ENCODE measurements at places on chromosomes 16 and 17. TPM values are rescaled to one million over a fixed set of nuclear protein-coding genes. Genes with fewer than 3 reads are reported as not detected.
A peak's percentile ranks its signal among the peaks of the same experiment; 100 is the strongest.

Gene DCXR
- polyA plus RNA-seq, result 147 TPM

GRCh38 chr17:35738519-35739133 is 7.2 kb downstream of the RASL10B start:
- H3K36me3 ChIP-seq, result no peaks in the 10 kb centered on the region
- H3K27me3 ChIP-seq, result no peaks in the 10 kb centered on the region
- H3K27ac ChIP-seq, result no peak overlapping the region
- peaks cover 13% of the 10 kb centered on the region for H3K4me1 ChIP-seq
- no peak for DNase-seq

- no peak overlapping the region for H3K27ac ChIP-seq
- DNase-seq, result peak; percentile 61
- H3K4me3 ChIP-seq, result no peak overlapping the region
- no peaks in the 10 kb centered on the region for H3K27me3 ChIP-seq
- peaks cover 27% of the 10 kb centered on the region for H3K4me1 ChIP-seq
- H3K36me3 ChIP-seq, result no peaks in the 10 kb centered on the region
These were observed 4.7 kb downstream of the KCTD5 start for GRCh38 chr16:2686912-2687507.

DNA sequence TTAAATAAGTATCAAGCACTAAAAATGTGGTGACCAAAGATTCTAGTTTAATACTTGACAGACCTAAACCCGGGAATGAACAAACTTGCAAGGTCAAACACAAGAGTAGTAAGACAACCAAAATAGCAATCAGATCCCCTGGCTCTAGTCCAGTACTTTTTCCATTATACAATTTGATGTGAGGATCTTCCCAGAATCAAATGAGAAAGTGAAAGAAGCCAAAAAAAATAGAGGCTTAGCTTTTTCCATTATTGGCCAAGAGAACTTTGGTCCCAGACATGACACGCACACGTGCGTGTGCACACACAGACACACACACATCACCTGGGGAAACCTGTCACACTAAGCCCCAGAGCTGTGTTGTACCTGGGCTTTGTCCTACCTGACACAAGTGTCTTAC is 300.6 kb upstream of the CDH5 start:
- H3K27me3 ChIP-seq, result no peaks in the 10 kb centered on the region
- peak overlapping the region; percentile 50 for H3K27ac ChIP-seq
- peaks cover 17% of the 10 kb centered on the region for H3K4me1 ChIP-seq
- H3K4me3 ChIP-seq, result no peak overlapping the region
- H3K36me3 ChIP-seq, result no peaks in the 10 kb centered on the region

Gene IRX3
- polyA plus RNA-seq, result 25.0 TPM

Gene TMEM235
- not detected for polyA plus RNA-seq

DNA sequence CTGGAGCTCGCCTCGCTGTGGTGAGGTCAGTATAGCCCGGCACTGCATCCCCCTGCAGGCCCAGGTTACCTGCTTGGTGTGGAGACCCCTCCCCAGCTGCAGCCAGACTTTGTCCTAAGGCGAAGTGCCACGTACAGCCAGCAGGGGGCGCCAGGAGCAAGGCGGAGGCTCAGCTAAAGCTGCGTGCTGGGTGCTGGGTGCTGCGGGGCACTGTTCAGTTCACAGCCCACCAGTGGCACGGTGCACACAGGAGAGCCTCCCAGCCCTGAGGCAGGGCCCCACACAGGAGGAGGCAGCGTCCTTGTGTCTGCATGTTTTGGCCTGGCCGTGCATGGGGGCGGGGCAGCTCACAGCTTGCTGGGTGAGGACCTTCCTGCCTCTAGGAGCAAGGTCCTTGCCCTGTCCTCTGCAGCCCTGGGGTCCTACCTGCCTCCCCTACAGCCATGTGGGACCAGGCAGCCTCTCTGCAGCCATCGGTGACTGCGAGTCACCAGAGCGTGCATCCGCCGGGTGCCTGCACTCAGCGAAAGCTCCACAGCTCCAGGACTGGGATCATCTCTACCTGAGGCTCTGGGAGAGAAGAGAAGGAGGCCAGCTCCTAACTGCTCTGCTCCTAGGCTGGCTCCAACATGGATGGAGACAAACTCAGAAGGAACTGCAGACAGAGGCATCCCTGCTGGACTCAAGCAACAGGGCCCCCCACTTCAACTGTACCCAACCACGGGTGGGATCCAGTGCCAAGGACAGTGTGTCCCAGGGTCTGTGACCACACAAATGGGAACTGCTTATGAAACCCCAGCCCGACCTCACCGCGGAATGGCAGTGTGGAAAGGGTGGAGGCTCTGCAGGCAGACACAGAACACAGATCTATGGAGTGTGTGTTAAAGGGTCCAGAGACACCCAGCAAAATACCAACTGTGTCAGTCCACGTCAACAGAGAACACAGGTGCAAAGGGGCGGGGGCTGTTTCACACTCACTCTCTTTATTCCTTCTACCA is 19.0 kb downstream of the SLC7A5 start:
- peaks cover 23% of the 10 kb centered on the region for H3K36me3 ChIP-seq
- peak overlapping the region; percentile 81 for H3K27ac ChIP-seq
- no peaks in the 10 kb centered on the region for H3K27me3 ChIP-seq

GRCh38 chr17:81484195-81484979 is 28.2 kb downstream of the ACTG1 start:
- H3K27ac ChIP-seq, result peak overlapping the region; percentile 81
- peak; percentile 90 for DNase-seq
- H3K36me3 ChIP-seq, result no peaks in the 10 kb centered on the region
- H3K4me3 ChIP-seq, result peak overlapping the region; percentile 64

GRCh38 chr16:80046261-80046660 is 445.7 kb upstream of the MAF start:
- H3K27me3 ChIP-seq, result no peaks in the 10 kb centered on the region
- no peak overlapping the region for H3K27ac ChIP-seq
- H3K36me3 ChIP-seq, result no peaks in the 10 kb centered on the region

GRCh38 chr16:82092711-82093110 is 57.7 kb downstream of the HSD17B2 start:
- H3K36me3 ChIP-seq, result no peaks in the 10 kb centered on the region
- H3K4me1 ChIP-seq, result no peaks in the 10 kb centered on the region
- H3K27ac ChIP-seq, result no peak overlapping the region
- peaks cover 8% of the 10 kb centered on the region for H3K27me3 ChIP-seq
- DNase-seq, result no peak

GRCh38 chr17:72445055-72445991 is 324.5 kb downstream of the SOX9 start:
- no peaks in the 10 kb centered on the region for H3K27me3 ChIP-seq
- no peaks in the 10 kb centered on the region for H3K4me1 ChIP-seq
- no peaks in the 10 kb centered on the region for H3K36me3 ChIP-seq
- H3K4me3 ChIP-seq, result no peak overlapping the region
- H3K27ac ChIP-seq, result no peak overlapping the region
- DNase-seq, result no peak

Gene MARVELD3
- polyA plus RNA-seq, result 0.01 TPM

Gene P2RX5
- polyA plus RNA-seq, result 30.5 TPM

DNA sequence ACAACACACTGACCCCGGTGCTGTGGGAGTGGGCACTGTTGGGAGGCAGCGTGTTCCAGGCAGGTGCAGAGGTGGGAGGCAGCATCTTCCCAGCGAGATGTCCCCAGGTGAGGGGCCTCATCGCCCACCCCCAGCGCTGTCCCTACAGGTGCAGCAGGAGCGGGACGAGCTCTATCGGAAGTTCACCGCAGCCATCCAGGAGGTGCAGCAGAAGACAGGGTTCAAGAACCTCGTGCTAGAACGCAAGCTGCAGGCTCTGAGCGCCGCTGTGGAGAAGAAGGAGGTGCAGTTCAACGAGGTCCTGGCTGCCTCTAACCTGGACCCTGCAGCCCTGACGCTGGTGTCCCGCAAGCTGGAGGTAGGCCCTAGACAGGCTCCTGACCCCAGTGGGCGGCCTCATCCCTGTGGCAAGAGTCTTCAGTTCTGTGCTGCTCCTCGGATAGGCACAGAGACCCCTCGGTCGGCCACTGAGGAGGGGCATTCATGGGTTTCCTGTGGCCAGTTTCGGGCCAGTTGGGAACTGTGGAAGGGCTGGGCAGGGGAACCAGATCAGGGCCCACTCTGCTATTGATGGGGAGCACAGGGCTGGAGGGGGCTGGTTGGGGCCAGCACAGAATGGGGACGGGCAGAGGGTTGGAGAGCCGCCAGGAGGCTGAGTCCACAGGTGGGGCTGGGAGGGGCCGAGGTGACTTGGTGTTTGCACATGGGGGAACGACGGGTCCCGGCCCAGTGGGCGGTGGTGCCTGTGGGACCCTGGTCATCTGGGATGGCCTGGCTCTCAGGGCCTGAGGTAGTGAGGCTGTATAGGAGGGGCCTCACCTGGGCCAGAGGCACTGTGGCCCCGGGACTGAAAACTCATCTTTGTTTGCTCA is 21.1 kb upstream of the DBNDD1 start:
- no peaks in the 10 kb centered on the region for H3K4me1 ChIP-seq
- H3K4me3 ChIP-seq, result no peak overlapping the region
- no peak for DNase-seq
- no peak overlapping the region for H3K27ac ChIP-seq
- H3K36me3 ChIP-seq, result peaks cover 84% of the 10 kb centered on the region

- H3K27ac ChIP-seq, result no peak overlapping the region
- peaks cover 7% of the 10 kb centered on the region for H3K4me1 ChIP-seq
- no peaks in the 10 kb centered on the region for H3K36me3 ChIP-seq
- DNase-seq, result no peak
- peaks cover 3% of the 10 kb centered on the region for H3K27me3 ChIP-seq
- no peak overlapping the region for H3K4me3 ChIP-seq
These were observed 19.0 kb downstream of the CACNG4 start for GRCh38 chr17:66983414-66984021.

- no peaks in the 10 kb centered on the region for H3K4me1 ChIP-seq
- H3K27me3 ChIP-seq, result no peaks in the 10 kb centered on the region
- H3K27ac ChIP-seq, result no peak overlapping the region
- H3K4me3 ChIP-seq, result no peak overlapping the region
- no peaks in the 10 kb centered on the region for H3K36me3 ChIP-seq
These were observed 180.5 kb downstream of the CDH13 start for GRCh38 chr16:82807311-82807710.

GRCh38 chr16:57475711-57476339 is 10.5 kb downstream of the DOK4 start:
- peak; percentile 67 for DNase-seq
- H3K4me1 ChIP-seq, result peaks cover 6% of the 10 kb centered on the region
- H3K36me3 ChIP-seq, result peaks cover 30% of the 10 kb centered on the region
- H3K27me3 ChIP-seq, result no peaks in the 10 kb centered on the region
- H3K4me3 ChIP-seq, result no peak overlapping the region

Gene SLC38A8
- polyA plus RNA-seq, result 0.21 TPM

- H3K4me3 ChIP-seq, result no peak overlapping the region
- peak overlapping the region; percentile 39 for H3K27ac ChIP-seq
- H3K4me1 ChIP-seq, result peaks cover 31% of the 10 kb centered on the region
These were observed 25.6 kb upstream of the MTSS2 start for GRCh38 chr16:70711211-70712031.

Gene ASPA
- 1.2 TPM for polyA plus RNA-seq

- H3K27ac ChIP-seq, result no peak overlapping the region
- H3K4me3 ChIP-seq, result no peak overlapping the region
- H3K36me3 ChIP-seq, result no peaks in the 10 kb centered on the region
These were observed 294.2 kb upstream of the C16orf82 start for GRCh38 chr16:26772503-26772902.

DNA sequence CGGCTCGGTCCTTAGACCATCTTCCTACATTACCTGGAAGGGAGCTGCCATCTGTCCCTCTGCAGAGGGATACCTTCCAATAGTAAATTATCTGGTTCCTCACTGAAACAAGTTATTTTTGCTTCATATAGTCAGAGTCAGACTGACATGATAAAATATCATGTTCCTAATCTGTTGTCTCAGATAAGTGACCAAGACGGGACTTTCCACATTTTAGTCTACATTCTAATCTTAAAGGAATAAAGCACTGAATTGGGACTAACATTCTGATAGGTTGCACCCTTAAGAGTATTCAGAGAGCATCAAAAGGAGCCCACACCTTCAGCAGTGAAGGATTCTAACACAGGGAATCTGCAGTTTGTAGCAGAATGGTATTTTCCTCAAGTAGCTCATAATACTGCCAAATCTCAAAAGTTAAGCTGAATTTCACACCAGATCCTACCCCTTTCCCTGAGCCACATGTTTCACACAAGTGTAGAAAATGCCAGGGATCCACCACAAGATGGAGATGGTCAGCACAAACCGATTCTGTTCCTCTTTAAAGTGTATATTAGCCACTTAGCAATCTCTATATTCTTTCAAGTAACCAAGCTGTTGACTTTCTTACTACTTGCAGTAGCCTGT is 13.4 kb downstream of the GINS2 start:
- H3K36me3 ChIP-seq, result no peaks in the 10 kb centered on the region
- peaks cover 16% of the 10 kb centered on the region for H3K4me1 ChIP-seq
- H3K4me3 ChIP-seq, result no peak overlapping the region
- no peak overlapping the region for H3K27ac ChIP-seq
- DNase-seq, result no peak

DNA sequence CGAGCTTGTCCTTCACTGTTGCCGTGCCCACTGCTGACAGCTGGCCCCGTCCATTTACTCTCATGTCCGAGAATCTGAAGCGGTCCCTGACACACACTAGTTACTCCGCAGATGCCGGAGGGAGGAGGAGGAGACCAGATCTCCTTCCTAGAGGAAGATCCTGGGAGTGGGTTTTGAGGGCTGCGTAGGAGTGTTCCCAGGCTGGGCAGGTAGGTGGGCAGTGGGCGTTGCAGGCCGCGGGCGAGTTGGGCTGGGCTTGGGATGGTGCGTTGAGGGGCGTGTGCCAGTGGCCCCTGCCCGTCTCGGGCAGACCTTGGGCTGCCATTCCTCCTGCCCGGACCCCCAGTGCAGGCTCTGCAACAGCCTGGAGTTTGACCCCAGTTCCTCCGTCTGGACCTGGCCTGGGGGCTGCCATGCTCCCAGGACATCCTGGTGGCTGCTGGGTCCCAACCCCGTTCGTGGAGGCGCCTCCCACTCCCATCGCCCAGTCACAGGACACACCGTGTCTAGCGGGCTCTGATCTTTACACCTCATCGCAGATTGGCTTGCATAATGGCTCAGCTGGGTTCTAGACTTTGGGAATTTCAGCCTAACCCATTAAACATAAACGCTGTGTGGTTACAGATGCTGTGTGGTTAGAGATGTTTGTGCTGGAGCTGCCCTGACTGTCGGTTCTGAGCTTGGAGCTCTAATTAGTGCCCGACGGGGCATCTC is 22.8 kb downstream of the CACNA1H start:
- H3K27ac ChIP-seq, result no peak overlapping the region
- no peaks in the 10 kb centered on the region for H3K36me3 ChIP-seq
- DNase-seq, result no peak
- no peak overlapping the region for H3K4me3 ChIP-seq
- peaks cover 62% of the 10 kb centered on the region for H3K27me3 ChIP-seq

- no peak for DNase-seq
- no peaks in the 10 kb centered on the region for H3K4me1 ChIP-seq
- no peak overlapping the region for H3K27ac ChIP-seq
These were observed 59.0 kb downstream of the SPACA3 start for GRCh38 chr17:33050611-33051140.
